ENCODE measurements at places on chromosomes 1 and 21.
A peak's percentile ranks its signal among the peaks of the same experiment; 100 is the strongest.

GRCh38 chr1:8363186-8363766 lies 45.4 kb downstream of the SLC45A1 start:
- DNase-seq = no peak

DNA sequence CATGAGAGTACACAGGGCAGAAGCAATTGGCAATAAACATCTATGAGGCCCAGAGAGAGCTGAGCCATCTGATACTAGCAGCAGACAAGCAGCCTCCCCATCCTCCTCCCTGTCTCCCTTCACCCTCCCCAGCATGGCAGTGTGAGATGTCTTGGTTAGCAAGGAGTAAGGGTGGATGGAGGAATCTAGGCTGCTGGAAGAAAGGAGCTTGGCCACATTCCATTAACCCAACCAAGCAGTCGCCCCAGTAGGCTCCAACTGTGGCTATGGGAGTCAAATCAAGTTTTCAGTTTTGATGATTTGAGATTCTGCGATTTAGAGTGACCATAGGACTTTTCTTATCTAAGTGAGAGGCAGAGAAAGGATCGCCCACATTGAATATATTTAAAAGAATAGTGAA lies 12.9 kb upstream of the RUNX1 start:
- no peak for DNase-seq

DNA sequence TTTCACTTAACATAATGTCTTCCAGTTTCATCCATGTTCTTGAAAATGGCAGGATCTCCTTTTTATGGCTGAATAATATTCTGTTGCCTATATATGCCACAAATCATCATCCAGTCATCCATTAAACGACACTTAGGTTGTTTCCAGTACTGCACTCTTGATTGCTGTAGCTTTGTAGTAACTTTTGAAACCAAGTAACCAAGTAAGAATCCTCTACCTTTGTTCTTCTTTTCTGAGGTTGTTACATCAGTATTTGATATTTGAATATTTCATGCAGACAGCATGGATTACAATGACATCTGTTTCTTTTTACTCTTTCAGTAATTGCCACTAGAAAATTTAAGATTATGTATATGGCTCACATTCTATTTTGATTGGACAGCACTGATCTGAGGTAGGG lies 22.1 kb upstream of the PRDM2 start:
- no peak for DNase-seq

GRCh38 chr1:33342041-33342723 lies 21.3 kb upstream of the A3GALT2 start:
- DNase-seq = no peak

- DNase-seq = no peak
Observed at GRCh38 chr1:204902671-204903070, 32.0 kb downstream of the NFASC start.

DNA sequence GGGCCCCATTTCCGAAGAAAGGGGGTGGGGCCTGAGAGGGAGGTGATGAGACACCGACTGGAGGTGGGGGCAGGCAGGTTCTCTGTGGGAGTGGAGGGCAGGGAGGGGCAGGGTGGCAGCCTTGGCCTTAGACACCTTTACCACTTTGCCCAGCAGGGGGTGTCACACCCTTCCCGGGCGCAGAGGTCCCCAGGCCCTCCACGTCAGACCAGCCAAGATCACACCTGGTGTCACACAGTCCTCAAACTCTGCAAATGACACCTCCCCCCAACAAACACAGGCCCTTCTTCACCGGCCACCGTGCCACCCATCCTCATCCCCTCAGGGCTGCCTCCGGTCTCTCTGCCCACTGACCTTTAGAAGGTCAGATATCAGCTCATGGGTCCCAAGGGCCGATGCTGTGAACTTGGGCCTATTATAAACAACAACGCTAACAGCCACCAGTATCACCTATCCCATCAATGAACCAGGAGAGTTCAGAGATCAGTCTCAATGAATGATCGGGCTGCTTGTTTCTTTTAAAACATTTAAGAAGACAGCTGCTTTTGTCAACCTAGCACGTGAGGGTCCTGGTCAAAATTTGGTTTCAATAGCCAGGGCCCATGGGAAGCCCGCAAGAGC lies 103.9 kb downstream of the CASZ1 start:
- peak; percentile 29 for DNase-seq

GRCh38 chr1:88890131-88890530 lies 1.2 kb downstream of the GTF2B start:
- no peak for DNase-seq

DNA sequence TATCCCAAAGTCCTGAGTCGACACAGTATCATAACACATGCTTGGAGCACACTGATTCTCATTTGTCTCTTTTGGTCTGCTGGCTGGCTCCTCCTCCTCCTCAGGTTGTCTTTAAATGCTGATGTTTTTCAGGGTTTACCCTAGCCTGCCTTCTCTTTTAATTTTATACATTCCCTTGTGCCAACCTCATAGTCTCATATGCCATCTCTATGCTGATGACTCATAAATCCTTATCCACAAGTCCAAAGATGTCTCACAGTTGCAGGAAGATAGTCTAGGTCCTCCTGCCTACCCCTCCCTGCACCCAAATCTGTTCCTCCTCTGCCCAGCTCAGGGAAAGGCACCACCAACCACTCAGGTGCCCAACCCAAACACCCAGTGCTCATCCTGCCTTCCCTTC lies 108.3 kb downstream of the SIPA1L2 start:
- DNase-seq = no peak

DNA sequence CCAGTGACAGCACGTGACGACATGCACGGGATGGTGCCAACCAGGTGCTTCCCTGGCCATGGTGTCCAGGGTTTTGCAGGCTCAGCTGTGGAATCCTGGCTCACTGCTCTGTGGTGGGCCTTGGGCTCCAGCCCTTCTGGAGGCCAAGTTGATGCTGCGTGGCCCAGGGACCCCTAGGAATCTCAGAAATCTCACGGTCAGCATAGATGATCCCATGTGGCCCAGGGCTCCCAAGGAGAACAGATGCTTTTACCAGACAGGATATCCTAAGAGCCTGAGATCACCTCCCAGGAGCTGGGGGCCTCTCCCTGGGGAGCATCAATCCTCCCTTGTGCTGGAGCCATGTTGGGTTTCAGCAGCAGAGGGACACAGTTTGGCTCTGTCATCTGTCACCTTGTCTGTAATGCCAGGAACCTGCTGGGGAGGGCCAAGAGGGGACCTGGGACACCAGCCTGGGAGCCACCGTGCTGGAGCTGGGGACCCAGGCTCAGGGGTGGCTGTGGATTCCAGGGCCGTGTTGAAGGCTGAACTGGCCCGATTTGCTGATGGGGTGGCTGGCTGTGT lies 63.9 kb downstream of the TRIM11 start:
- DNase-seq = no peak

- DNase-seq = no peak
Observed at GRCh38 chr1:11691928-11692711, 610 bp downstream of the DRAXIN start.

DNA sequence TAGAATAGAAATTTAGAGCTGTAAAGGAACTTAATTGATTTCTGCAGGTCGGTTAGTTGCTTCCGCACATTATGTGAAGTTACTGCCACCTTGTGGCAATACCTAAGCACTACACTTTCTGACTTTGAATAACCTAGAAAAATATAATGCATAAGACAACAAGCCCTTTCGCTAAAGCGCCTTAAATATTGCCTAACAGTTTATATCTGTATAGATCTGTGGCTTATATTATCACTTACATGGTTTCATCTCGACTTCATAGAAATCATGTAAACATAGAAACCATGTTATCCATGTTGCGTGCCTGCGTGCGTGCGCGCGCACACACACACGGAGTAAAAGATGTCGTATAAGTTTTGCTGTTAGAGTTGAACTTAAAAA lies 10.9 kb upstream of the IFI16 start:
- DNase-seq = no peak

GRCh38 chr1:23566304-23566703 lies 7.0 kb upstream of the ID3 start:
- DNase-seq = no peak

DNA sequence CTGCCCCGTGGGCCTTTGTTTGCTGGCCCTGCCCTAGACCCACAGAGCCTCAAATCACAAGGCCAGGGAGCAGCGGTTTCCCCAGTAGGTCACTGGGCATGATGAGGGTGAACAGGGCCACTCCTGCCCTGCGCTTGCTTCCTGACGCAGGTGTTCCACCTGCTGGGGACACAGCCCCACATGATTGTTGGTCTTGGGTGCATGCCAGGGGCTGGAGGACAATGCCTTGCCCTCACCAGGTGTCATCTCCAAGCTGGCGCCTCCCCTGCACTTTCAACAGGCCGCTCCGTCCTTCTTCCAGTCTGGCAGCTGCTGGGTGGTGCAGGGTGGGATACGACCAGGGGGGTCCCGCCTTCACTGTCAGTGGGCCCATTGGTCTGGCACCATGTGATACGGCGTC lies 24.3 kb downstream of the IL10RB start:
- DNase-seq = no peak

DNA sequence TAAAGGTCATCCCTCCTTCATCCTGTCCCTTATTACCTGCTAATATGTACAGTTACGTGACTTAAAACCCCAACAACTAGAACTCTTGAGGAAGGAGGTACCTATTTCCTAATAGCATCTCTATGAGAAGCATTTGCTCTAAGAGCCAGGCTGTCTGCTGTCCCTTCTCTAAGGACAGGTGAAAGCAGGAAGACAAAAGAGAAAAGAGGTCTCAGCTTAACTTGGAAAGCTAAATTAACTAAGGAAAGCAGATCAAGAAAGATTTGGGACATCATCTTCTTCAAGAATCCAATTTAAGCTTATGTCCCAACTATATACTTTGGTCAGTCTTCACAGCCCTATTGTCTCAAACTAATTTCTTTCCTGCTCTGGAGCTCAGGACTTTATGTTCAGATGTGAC lies 2.9 kb downstream of the EGLN1 start:
- DNase-seq = no peak

DNA sequence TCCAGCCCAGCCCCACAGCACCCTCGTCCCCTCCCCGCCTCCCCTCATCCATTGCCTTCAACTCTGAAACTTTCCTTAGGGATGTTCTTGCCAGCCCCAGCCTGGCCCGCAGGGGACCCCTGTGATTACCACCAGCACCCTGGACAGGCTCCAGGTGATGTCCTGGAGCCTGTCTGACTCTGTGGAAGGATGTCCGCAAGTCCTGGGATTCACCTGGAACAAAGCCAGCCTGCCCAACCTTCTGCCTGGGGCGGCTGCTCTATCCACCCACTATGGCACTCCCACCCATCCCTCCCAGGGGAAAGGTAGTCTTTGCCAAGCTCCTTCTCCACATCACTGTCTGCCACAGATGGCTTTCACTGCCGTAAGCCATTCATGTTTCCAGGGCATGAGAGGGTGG lies 24.4 kb upstream of the PTPRF start:
- no peak for DNase-seq

- DNase-seq = no peak
Observed at GRCh38 chr1:219323426-219323825, 149.7 kb downstream of the LYPLAL1 start.

GRCh38 chr21:33360281-33360680 lies 35.5 kb downstream of the IFNAR1 start:
- DNase-seq = no peak

- DNase-seq = no peak
Observed at GRCh38 chr1:181104790-181105133, 16.3 kb downstream of the IER5 start.

DNA sequence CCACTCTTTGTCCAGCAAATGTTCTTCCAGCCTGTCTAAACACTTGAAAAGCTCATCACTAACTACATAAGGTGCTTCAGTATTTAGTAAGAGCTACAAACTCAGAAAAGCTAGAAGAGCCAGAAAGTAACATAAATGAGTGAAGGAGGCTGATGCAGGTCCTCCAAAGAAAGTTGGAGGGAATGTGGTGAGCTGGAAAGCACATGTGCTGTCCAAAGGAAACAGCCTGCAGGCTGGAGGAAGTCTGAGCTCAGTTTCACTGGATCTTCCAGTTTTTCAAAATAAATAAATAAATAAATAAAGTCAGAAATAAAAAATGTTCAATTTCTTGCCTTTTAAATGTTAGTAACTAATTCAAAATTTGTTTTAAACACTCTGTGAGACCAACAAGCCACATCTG lies 25.5 kb downstream of the ZC3H11B start:
- DNase-seq = no peak

GRCh38 chr1:230831771-230832170 lies 36.5 kb downstream of the C1orf198 start:
- no peak for DNase-seq

- no peak for DNase-seq
Observed at GRCh38 chr1:24450316-24450715, 34.7 kb downstream of the NIPAL3 start.

DNA sequence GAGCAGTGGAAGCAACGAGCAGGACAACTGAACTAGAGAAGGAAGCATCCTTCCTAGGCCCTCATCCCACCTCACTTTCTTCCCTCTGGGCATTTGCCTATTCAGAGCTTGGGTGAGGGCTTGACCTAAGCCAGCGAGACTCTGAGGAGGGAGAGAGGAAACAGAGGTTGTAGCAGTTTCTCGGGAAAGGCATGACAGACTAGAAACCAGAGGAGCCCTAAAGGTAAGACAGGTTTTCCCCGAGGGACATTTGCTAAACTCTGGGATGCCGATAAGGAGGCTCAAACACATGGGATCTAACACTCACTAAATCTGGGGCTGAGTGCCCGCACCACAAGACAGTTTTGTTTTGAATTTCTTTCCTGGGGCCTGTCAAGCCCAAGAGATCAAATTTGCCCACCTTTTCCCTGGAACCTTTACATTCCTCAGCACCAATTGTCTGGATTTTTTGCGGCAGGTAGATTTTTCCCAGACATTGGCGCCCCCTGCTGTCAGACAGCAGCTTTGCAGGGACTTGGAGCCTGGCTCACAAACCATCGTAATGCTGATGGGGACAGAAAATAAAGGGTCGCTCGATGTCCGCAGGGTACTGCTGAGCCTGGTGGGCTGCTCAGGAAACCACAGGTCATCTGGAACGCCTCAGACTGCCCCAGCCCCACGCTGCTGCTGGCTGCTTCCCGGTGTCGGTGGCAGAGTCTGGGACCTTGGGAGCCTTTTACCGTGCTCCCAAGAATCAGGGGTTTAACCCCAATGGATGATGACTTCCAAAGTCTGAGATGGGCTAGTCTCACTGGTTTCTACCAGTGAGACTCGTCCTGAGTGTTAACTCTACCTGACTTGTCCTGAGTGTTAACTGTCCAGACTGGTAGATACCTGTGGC lies 23.4 kb upstream of the TSPAN2 start:
- peak; percentile 37 for DNase-seq

GRCh38 chr1:199009447-199009846 lies 370.6 kb downstream of the PTPRC start:
- DNase-seq = no peak

DNA sequence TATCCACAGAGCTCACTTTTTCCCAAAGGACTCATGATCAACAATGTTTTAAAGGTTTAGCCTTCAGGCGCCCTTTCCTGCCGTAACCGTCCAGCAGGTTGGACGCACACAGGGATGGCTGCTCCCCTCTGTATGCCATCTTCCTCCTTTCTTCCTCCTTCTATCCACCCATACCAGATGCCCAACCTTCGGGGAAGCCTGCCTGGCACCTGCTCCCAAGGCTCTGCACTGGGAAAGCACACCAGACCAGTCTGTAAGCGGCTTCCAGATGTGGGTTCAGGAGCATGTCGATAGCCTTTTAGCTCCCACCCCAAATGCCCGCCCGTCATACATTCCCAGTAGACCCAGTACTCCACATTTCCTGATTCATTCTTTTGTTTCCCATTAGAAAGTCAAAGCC lies 52.9 kb downstream of the STUM start:
- DNase-seq = no peak

GRCh38 chr1:99546432-99547416 lies 99.2 kb upstream of the PALMD start:
- no peak for DNase-seq

GRCh38 chr1:18327650-18328049 lies 153.1 kb upstream of the KLHDC7A start:
- DNase-seq = no peak

GRCh38 chr1:87176514-87176913 lies 152.2 kb upstream of the LMO4 start:
- no peak for DNase-seq

All from stimulated activated CD4-positive, alpha-beta T cell treated with anti-CD3 and anti-CD28 coated beads, TNF-alpha, amount 100 ng/mL, for 24 hours (primary cell).